ENCODE measurements at places on chromosomes 2 and 18. TPM values are rescaled to one million over a fixed set of nuclear protein-coding genes. Genes with fewer than 3 reads are reported as not detected.

AQP4 gene
- polyA plus RNA-seq: 0.27 TPM

UCN gene
- polyA plus RNA-seq: 8.1 TPM

CYP27C1 gene
- 0.05 TPM for polyA plus RNA-seq

NLRC4 gene
- 2.9 TPM for polyA plus RNA-seq

LRRTM4 gene
- 0.02 TPM for polyA plus RNA-seq

SYT4 gene
- 0.75 TPM for polyA plus RNA-seq

PIKFYVE gene
- 13.0 TPM for polyA plus RNA-seq

SGPP2 gene
- 4.4 TPM for polyA plus RNA-seq

ACOXL gene
- 0.41 TPM for polyA plus RNA-seq

NT5C1B gene
- polyA plus RNA-seq: not detected
